ENCODE measurements at places on chromosomes 4 and X.

DNA sequence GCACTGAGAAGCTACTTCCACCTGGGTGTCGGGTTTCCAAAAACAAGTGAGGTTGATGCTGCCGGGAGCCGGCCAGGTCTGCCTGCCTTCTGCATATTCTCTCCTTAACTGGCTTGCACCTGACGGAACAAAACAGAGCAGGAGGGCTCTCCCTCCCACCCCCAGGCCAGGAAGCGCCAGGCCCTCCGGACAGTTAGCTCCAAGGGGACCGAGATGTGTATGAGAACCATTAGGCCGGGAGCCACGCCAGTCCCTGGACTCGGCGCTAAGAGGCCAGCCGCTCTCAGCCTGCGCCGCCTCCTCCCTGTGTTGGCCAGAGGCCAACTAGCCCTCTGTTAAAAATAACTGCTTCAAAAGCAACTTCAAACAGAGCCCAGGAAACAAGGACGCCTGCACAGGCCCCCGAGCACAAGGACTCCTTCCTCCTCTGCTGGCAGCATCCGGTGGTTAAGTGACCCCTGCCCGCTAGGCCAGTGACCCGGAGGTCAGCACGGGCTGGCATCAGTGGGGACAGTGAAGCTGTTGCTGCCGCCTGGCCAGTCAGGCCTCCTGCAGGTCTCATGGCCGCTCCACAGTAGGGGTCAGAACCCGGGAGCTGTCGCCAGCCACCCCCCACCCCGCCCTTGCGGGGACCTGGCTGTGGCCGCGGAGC is 107.9 kb downstream of the ABLIM2 start:
- no peaks in the 10 kb centered on the region for H3K4me1 ChIP-seq
- H3K27me3 ChIP-seq: no peaks in the 10 kb centered on the region
- no peaks in the 10 kb centered on the region for H3K36me3 ChIP-seq

DNA sequence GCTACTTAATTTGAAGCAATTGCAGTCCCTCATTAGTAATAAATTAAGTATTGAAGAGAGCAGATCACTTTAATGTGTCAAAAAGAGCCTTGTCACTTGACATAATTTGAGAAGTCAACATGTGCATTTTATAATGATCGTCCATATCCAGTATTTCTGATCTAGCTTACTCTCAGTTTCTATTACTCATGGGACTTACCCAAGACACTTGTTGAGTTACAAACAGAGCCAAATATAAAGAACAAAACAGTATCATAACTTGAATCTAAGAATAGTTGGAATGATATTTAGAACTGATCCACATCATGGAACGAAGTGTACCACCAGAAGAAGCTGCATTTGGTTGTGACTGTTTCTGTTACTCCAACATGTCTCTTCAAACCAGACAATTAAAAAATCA is 54.7 kb downstream of the SLITRK4 start:
- no peak for DNase-seq
- no peak overlapping the region for H3K4me3 ChIP-seq
- H3K27ac ChIP-seq: no peak overlapping the region
- H3K27me3 ChIP-seq: no peaks in the 10 kb centered on the region
- H3K4me1 ChIP-seq: no peaks in the 10 kb centered on the region

GRCh38 chrX:107135049-107135964 is 16.7 kb upstream of the RBM41 start:
- no peaks in the 10 kb centered on the region for H3K36me3 ChIP-seq
- no peak overlapping the region for H3K27ac ChIP-seq
- no peaks in the 10 kb centered on the region for H3K4me1 ChIP-seq
- no peaks in the 10 kb centered on the region for H3K27me3 ChIP-seq

- H3K4me3 ChIP-seq: no peak overlapping the region
- no peaks in the 10 kb centered on the region for H3K36me3 ChIP-seq
- H3K27me3 ChIP-seq: no peaks in the 10 kb centered on the region
- H3K27ac ChIP-seq: no peak overlapping the region
- DNase-seq: no peak
- no peaks in the 10 kb centered on the region for H3K4me1 ChIP-seq
Measured at GRCh38 chr4:10853196-10853595, 168.6 kb upstream of the CLNK start.

GRCh38 chr4:87853108-87853507 is 20.3 kb downstream of the MEPE start:
- H3K27me3 ChIP-seq: no peaks in the 10 kb centered on the region
- DNase-seq: no peak
- no peaks in the 10 kb centered on the region for H3K36me3 ChIP-seq
- H3K27ac ChIP-seq: no peak overlapping the region
- H3K4me3 ChIP-seq: no peak overlapping the region
- peaks cover 8% of the 10 kb centered on the region for H3K4me1 ChIP-seq
